Gastrocnemius medialis (tissue), 4 donors: ENCODE measurements at places on chromosomes 1 and 21. TPM values are rescaled to one million over a fixed set of nuclear protein-coding genes. Genes with fewer than 3 reads are reported as not detected.

The HENMT1 gene
- total RNA-seq: 1.1 TPM

GRCh38 chr1:5907966-5908365 lies 84.3 kb downstream of the NPHP4 start:
- no peak for DNase-seq

The HJV gene
- total RNA-seq: 585 TPM

GRCh38 chr1:66729119-66729518 lies 23.1 kb upstream of the DYNLT5 start:
- DNase-seq: no peak

The SLC35F3 gene
- total RNA-seq: not detected

GRCh38 chr1:212665241-212666115 lies 34.2 kb downstream of the BATF3 start:
- DNase-seq: peak; percentile 31

The F3 gene
- 5.6 TPM for total RNA-seq

DNA sequence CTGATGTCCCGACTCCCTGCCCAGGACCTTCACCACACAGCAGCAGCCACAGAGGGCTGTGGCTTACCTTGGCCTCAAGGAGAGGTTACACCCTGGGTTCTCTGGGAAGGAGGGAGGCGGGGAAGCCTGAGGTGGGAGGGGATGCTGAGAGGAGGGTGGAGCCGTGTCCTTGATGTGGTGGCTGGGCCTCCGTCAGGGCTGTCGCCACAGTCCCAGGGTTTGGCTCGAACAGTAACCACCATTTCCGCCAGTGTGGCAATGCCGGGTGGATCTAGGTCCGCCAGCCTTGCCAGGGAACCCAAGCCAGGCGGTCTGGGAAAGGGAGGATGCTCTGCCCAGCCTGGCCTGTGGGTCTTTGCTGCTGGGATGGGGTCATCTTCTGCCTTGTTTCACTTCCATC lies 18.4 kb upstream of the CDCA8 start:
- DNase-seq: no peak

DNA sequence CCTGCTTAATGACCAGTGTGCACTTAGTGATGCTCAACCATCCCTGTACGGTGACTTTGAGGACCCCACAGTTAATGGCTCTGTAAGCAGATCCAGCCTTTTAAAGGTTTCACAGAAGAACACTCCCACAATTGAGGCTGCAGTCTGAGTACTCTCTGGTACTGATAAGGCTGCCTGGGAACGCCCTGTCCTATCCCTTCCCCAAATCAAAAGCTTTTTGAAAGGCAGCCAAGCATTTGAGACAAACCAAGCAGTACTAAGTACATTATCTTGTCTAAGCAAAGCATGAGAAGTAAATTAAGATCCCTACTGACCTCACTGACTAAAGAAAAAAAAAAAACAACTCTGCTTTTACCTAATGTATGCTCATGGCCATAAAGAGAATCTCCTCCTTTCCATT lies 60.7 kb downstream of the SH3GLB1 start:
- DNase-seq: no peak

- no peak for DNase-seq
Measured at GRCh38 chr1:188888386-188888785, 1589.3 kb downstream of the BRINP3 start.

The NCDN gene
- total RNA-seq: 16.8 TPM

GRCh38 chr1:228310162-228310792 lies 96.4 kb downstream of the TRIM11 start:
- no peak for DNase-seq

The CBS gene
- total RNA-seq: 3.4 TPM

DNA sequence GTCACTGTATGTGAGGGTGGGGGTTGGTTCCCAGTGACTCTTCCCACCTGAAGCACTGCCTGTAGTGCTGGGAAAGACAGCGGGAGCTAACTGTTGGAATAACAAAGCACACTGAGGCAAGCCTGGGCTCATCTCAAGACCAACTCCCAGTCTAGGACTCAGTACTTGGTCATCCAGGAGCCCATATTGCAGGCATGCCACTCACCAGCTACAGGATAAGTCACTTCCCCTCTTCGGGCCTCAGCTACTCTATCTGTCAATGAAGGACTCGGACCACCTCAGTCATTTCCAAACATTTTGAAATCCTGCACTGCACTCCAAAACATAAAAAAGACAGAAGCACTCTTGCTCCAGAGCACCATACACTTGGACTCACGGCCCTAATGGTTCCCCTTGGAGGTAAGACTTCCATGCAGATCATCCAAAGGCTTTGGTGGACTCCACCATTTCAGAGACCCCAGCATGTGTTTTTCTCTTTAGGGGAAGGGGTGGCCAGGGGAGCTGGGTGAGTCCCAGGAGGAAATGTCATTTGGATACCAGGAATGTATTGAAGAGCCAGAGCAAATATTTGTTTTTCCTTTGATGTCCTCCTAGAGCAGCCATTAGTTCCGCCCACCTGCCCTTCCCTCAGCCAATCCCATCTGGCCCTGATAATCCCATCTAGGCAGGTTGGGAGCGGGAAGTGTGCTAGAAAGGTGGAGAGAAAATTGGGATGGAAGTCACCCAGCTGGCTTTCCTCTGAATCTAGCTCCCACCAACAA lies 3.1 kb downstream of the NUAK2 start:
- no peak for DNase-seq

- DNase-seq: peak; percentile 40
Measured at GRCh38 chr1:170685166-170685565, 21.2 kb downstream of the PRRX1 start.

DNA sequence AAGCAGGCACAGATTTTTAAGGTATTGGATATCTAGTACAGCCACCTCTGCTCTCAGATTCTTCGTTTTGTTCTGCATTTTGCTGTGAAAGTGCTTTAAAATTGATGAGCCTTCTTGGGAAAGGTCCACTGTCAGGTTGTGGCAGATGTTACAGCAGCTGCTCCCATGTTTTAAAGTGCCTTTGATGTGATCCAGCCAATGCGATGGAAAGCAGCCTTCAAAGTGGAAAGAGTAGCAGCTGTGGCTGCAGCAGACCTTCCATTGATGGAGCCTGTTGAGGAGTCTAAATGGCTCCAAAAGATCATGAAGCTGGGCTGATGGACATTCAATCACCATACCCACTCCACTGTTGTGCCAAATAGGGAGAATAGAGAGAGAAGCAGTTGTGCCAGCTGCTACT lies 816.9 kb downstream of the PLA2G4A start:
- DNase-seq: no peak

- no peak for DNase-seq
Measured at GRCh38 chr21:14979264-14979663, 85.5 kb downstream of the NRIP1 start.

DNA sequence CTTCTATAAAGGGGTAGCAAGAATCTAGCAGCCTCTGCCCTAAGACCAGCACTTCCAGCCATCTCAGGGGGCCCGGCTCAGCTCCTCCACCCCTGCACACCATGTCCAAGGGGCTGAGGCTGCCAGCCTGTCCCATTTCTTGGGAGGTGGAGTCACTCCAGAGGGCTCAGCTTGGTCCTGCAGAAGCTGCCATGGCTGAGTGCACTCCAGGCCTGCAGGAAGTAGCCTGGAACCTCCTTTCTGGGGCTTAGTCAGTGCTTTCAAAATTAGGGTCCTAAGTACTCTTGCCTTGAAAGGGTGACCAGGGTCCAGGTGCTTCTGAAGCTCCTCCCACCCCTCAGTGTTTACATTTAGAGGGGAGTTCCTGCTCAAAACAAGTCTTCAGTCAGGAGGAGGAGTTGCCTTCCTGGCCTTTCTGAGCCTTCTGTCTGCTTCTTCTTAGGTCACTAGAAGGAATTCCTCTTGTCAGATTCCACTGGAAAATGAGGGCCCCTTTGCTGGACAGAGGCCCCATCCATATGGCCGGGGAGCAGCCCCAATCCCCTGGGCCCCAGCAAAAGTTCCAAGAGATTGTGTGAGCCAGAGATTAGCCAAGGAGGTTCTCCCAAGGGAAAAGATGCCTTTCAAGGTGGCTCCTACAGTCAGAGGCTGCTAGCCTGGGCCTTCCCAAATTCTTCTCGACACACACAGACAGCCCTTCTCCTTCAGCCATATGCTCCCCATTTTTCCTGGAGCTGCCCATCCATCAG lies 128.1 kb upstream of the VAMP3 start:
- no peak for DNase-seq

GRCh38 chr1:1063945-1064831 lies 9.9 kb downstream of the RNF223 start:
- peak; percentile 43 for DNase-seq

DNA sequence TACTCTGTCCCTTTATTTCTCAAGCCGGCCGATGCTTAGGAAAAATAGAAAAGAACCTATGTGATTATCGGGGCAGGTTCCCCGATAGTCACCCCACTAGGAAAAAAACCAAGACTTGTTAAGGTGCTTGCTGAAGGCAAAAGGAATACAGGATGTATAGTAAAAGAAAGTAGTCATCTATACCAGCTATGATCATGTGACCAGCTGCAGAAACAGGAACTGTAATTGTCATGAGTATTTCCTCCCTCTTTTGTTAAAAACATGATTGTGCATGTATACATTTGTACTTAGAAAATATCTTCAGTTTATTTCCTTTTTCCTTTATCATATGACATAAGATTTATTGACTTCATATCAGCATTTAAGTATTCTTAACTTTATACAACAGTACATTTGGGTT lies 30.5 kb downstream of the PIGK start:
- no peak for DNase-seq

DNA sequence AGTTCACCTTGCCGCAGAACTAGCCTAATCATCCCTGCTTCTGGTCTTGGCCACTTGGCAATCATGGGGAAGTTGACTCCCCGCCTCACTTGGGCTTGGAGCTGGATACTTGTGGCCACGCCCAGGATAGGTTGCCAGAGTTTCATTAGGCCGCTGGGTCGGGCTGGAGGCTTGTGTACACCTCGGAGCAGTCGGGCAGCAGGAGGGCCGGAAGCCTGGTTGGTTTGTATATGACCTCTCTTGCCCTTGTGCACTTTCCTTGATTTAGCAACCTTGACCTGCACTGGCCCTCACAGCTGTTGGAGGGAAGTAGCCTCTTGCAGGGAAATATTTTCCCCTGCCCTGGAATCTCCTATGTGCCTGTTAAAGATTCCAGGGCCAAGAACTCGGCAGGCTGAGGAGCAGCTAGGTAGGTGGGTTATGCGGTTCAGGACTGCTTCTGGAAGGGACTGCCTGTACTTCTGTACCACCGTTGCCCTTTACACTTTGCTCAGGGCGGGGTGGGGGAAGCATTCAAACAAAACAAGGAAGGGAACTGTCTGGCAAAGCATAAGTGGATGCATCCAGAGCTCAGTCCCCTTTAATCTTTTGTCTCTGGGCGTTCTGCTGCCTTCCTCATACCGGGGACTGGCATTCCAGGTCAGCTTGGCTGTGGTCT lies 83.5 kb downstream of the UCK2 start:
- DNase-seq: no peak
